ENCODE measurements at places on chromosomes 2 and 18.

DNA sequence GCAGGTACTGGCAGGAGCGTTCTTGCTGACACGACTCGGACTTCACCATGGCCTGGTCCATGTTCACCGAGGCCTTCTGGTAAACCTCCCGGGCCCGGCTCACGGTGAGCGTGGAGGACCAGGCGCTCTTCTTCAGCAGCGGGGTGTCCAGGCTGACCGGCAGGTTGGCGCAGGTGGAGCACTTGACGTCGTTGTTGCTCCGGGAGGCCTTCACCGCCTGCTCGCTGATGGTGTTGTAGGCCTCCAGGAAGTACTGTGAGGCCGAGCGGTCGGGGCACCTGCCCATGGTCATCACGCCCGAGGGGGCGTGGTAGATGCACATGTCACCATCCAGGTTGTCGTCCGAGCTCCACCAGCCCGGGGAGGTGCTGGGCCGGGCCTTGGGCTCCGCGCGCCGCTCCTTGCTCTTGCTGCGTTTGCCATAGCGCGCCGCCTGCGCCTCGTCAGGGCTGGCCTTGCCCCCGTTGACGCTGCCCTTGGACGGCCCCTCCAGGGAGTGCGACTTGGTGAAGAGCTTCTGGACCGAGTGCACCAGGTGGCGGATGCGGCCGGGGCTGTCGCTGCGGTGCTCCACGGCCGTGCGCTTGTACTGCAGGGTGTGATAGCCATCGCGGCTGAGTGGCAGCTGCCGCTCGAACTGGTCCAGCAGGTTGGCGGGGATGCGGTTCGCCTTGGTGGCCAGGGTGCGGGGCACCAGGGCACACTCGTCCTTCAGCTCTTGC is 429.3 kb downstream of the TGIF1 start:
- DNase-seq, result no peak

GRCh38 chr18:32753656-32754260 is 19.1 kb downstream of the KLHL14 start:
- DNase-seq, result no peak

GRCh38 chr2:40130251-40130994 is 321.5 kb downstream of the SLC8A1 start:
- DNase-seq, result no peak

- DNase-seq, result no peak
These were observed 3.6 kb upstream of the LCT start for GRCh38 chr2:135840601-135841000.

GRCh38 chr2:73142937-73143336 is 30.2 kb upstream of the RAB11FIP5 start:
- DNase-seq, result no peak

DNA sequence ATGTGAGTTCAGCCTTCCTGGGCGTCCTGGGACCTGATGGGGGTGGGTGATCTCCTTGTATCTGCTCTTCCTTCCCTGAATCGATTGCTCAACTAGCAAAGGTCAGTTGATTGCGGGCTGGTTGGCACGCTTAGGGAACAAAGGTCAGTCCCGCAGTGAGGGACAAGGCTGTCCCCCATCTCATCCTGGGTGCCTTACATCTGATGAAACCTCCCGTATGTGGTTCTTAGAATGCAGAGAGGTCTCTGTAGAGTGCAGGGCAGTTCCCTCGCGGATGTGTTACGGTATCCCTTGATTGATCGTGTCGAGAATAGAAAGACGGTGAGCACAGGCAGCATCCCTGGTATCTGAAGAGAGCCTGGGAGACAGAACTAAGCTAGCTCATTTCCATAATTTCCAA is 56.4 kb upstream of the RBM44 start:
- DNase-seq, result no peak

GRCh38 chr2:29293830-29294438 is 178.7 kb downstream of the CLIP4 start:
- no peak for DNase-seq

DNA sequence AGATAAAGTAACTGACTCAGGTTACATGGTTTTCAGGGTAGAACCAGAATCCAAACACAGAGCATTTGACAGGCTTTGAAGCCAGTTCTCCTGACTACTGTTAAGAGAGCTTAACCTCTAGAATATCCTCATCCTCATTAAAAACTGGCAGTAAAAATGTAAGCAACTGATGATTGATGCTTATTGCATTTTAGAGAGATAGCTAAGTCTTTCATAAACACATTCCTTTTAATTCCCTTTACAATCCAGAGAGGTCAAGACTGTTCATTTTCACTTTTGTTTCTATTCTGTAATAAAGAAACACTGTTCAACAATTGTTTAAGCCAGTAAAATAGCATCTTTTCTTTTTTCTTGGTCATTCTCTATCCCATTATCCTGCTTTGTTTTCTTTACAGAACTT is 53.9 kb upstream of the RAB27B start:
- no peak for DNase-seq

- DNase-seq, result no peak
These were observed 76.6 kb downstream of the COBLL1 start for GRCh38 chr2:164764996-164765395.

GRCh38 chr2:47043891-47044239 is 111.2 kb downstream of the STPG4 start:
- no peak for DNase-seq

- no peak for DNase-seq
These were observed 1472.2 kb downstream of the SUCLG1 start for GRCh38 chr2:82986899-82987298.

DNA sequence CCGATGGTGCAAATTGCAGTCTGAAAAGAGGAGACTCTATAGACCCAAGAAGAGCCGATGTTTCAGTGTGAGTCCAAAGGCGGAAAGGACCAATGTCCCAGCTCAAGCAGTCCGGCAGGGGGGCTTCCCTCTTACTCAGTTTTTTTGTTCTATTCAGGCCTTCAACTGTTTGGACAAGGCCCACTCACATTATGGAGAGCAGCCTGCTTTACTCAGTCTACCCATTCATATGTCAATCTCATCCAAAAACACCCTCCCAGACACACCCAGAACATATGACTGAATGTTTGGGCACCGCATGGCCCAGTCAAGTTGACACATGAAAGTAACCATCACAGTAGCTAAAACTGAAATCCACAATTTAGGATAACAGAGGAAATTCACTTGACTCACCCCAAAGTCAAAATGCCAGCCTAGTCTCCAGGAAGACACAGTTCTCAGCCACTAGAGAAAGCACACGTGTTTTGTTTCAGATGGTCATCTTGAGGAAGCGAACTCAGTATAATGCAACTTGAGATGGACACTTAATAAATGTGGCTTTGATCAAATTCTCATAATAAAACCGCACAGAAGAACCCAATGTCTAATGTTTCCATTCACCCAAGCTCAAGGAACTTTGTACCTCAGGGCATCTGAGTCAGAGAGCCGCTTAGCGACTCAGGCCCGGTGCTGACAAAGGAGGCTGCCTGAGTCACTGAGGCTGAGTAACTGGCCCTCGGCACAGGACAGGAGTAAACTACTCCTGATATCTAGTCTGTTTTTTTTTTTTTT is 2.4 kb downstream of the FHL2 start:
- no peak for DNase-seq

- DNase-seq, result no peak
These were observed 33.5 kb downstream of the PDE1A start for GRCh38 chr2:182393270-182393760.

- no peak for DNase-seq
These were observed 104.8 kb downstream of the SP100 start for GRCh38 chr2:230520875-230521155.

DNA sequence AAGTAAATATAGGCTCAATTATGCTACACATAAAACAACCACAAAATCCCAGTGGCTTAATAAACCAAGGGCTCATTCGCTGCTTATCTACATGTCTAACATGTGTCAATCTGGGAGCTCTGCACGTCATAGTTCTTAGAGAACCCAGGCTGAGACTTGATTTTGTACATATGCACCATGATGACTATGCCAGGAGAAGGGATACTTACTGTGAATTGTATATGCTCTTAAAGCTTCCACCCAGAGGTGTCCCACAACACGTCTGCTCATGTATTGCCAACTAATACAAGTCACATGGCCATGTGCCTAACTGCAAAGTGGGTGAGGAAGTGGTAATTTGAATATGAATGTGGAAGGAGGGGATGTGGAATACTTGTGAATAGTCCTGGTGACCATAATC is 262.1 kb downstream of the CPS1 start:
- no peak for DNase-seq

GRCh38 chr18:5051207-5051606 is 145.8 kb downstream of the AKAIN1 start:
- no peak for DNase-seq

- DNase-seq, result no peak
These were observed 71.1 kb downstream of the ARHGEF33 start for GRCh38 chr2:38960609-38961320.

- no peak for DNase-seq
These were observed 215.2 kb downstream of the GULP1 start for GRCh38 chr2:188506843-188507242.

DNA sequence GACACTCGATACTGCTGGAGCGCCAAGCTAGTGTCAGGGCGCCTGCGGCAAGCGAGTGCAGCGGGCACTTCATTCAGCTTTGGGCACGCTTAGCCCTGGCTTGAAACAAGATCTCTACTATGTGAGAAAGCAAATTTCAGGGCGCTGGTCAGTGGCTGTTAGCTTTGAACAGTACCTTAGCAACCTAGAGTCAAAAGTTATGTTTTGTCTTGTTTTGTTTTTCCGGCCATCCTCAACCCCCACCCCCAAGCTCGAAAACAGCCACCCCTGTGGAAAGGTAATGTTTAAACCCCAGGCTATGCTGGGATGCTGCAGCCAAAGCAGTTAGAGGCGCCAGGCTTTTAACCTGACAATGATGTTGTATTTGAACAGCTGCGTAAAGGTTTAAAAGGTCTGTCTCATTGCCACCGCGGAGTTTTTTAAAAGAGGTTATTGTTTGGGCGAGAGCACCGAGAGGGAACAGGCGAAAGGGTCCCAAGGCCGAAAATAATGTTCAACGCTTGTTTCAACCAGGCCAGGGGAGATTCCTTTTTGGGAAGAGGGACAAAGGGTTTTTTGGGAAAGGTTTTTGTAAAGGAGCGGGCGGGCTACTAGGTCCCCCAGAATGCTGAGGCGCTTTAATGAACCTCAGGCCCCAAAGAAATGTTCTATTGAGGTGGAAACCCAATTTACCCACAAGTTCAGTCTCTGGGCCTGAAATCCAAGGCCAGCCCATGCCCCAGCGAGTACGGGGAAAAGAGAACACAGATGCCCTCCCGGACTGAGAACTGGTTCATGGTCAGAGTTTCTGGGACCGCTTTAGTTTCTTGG is 2.3 kb upstream of the HOXD10 start:
- peak; percentile 37 for DNase-seq

DNA sequence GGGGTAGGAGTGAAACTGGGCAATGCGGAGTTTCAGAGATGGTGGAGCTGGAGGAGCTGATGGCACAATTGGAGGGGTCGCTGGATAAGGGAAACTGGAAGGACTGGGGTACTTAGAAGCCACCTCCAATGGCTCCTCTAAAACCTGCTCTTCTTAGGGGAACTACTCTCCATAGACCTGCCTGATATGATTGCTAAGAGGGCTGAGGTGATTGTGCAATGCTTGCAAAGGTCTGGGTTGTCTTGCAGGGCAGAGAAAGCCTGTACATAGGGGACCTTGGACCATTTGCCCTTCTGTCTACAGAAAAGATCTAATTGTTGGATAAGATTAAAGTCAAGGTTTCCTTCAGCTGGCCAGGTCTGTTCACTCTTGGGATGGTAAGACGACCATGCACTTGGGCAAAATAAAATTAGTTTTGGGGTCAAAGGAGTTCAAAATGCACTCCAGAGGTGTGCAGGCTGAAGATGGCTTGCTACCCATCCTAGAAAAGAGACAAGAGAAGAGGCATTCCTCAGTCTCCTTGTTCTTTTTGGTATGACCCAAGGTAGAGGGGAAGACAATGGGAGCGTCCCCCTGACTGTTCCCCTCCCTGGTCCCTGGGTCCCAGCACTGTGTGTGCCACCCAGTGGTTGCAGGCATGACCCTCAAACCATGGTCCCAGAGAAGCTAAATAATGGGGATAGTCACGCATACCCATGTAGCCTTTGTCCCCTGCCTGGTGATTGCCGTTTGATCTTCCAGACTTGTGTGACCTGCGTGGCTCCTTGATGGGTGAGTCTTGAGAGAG is 41.1 kb downstream of the STK17B start:
- DNase-seq, result no peak

DNA sequence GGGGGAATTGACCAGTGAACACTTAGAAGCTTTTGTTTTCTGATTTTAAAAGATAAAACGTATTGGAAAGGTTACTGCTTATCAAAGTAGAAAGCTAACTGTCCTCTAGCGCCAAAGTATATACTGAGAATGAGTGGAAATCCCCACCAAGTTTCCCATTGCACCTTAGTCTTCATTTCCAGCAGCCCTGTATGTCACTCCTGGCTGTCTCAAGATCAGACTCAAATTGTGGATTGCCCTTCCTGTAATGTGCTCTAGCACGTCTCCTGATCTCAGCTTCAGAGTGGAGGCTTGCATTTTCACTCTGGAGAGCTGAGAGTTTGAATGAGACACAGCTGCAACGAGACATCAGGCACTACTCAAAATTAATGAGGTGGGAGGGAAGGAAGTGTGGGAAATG is 26.6 kb downstream of the MFF start:
- no peak for DNase-seq

- no peak for DNase-seq
These were observed 184.8 kb downstream of the NCK2 start for GRCh38 chr2:105929516-105929915.

- peak; percentile 59 for DNase-seq
These were observed 45.6 kb upstream of the TMEM178A start for GRCh38 chr2:39620067-39620466.

DNA sequence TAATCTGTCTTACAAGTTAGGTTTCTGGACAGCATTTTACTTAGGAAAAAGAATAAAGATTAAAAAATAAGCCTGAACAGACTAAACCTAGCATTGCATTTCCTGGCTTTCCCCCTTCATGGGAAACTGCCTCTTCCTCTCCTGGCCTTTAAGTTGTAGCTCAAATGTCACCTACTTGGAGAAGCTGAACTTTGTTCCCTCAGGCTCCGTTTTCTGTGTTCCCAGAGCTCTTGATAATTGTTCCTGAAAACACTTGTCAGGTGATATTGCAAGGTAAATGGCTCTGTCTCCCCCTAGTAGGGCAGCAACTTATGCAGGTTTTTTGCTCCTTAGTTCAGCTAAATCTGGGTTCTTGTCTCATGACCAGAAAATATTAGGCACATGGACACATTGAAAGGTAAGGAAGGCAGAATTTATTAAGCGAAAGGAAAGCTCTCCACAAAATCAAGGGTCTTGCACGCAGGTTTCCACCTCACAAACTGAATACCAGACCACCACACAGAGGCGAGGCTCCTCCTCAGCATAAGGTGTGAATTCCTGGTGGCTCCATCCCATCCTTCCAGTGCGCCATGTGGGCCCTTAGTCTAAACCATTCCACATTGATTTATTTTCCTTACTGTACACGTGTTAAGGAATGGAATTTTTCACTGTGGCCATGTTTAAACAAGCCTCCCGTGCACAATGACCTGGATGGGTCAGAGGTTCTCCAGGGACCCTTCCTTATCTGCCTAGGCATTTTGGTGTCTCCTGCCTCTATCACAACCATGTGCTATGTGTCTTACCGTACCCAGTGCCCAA is 229.3 kb downstream of the HNMT start:
- no peak for DNase-seq

Data from ureter (tissue), 1 donor.